ENCODE measurements at places on chromosomes 13 and 19.

- DNase-seq: no peak
These were observed 24.1 kb upstream of the NPAS1 start for GRCh38 chr19:46995492-46995891.

GRCh38 chr13:65650321-65650720, 1579.8 kb downstream of the PCDH9 start:
- DNase-seq: no peak

DNA sequence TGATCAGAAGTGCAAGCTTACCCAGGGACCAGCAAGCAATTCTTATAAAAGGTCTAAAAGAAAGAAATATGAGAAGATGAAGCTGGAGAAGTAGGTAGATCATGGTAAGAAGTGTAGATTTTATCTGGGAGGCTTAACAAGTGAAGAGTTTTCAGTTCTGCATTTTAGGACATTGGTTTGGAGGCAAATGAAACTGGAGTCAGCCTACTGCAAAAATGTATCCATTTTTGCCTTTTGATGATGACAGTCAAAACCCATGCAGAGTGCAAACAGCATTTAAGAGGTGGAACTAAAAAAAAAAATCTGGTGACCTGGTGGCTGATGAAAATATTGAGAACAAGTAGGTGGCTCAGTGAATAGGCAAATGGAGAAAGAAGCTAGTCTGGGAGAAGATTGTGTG, 216.9 kb downstream of the DNAJC15 start:
- no peak for DNase-seq

DNA sequence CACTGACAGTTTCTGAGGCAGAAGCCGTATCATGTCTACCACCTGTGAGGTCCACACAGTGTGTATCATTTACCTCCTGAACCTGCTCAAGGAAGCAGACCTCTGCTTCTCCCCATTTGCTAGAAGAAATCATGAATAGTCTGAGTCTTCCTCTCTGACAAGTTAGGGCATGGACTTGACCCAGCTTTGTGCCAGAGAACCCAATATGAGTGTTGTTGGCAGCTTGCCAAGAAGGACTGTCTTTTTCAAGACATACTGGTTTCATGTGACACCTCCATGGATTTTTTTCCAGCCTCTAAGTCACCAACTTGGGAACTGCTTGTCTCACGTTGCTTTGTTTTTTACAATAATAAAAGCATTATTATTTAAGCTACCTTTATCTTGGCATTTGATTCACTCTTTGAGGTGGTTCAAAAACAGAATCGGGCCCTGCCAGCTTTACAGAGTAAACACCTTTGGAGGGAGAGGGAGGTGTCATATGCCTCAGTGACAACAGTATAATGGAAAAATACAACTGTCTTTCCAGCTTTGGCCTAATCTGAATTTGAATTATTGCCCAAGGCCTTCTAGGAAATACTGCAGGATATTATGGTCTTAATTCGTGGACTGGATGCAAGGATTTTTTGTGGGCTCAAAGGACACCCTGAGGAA, 9.6 kb downstream of the ZNF211 start:
- DNase-seq: no peak

- DNase-seq: no peak
These were observed 3.5 kb upstream of the OR10H4 start for GRCh38 chr19:15945301-15945700.

- peak; percentile 83 for DNase-seq
These were observed 9.8 kb upstream of the DPF1 start for GRCh38 chr19:38233740-38234251.

DNA sequence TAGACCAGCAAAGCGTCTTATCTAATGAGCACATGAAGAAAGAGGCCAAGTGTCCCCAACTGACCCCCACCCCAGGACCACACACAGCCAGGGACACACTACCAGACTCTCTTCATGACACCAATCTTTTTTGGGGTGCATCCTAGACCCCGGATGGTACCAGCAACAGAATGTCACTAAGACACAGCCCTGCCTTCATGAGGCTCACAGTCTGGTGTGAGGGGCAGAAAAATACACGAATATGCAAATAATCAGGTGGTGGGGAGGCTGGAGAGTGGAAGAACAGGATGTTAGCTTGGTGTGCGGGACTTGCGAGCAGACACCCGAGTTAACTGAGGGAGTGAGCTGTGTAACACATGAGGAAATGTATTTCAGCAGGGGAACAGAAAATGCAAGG, 17.5 kb downstream of the AKT2 start:
- DNase-seq: no peak

All from activated T-cell treated with anti-CD3 and anti-CD28 coated beads, Interleukin-2, amount 50 U/mL, for 24 hours (primary cell).